T-helper 17 cell (primary cell): ENCODE measurements at places on chromosomes 3 and 15. TPM values are rescaled to one million over a fixed set of nuclear protein-coding genes. Genes with fewer than 3 reads are reported as not detected.

DNA sequence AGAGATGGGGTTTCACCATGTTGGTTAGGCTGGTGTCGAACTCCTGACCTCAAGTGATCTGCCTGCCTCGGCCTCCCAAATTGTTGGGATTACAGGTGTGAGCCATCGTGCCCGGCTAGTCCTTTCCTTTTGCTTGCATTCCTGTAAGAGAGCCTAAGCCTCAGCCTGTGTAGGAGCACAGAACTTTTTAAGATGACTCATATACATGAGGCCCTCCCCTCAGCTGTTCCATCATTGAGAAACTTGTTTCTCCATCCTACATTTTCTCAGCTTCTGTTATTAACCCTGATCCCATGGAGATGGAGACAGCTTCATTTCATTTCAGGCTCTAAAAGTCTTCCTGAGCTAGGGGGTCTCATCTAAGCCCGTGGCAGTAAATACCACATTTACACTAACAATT, 123.3 kb downstream of the PLOD2 start:
- no peak overlapping the region for H3K27ac ChIP-seq
- no peak for DNase-seq
- H3K27me3 ChIP-seq = no peaks in the 10 kb centered on the region

- peaks cover 13% of the 10 kb centered on the region for H3K4me1 ChIP-seq
- no peak for DNase-seq
- no peaks in the 10 kb centered on the region for H3K36me3 ChIP-seq
These were observed 6.4 kb downstream of the CPLX3 start for GRCh38 chr15:74832826-74833225.

DNA sequence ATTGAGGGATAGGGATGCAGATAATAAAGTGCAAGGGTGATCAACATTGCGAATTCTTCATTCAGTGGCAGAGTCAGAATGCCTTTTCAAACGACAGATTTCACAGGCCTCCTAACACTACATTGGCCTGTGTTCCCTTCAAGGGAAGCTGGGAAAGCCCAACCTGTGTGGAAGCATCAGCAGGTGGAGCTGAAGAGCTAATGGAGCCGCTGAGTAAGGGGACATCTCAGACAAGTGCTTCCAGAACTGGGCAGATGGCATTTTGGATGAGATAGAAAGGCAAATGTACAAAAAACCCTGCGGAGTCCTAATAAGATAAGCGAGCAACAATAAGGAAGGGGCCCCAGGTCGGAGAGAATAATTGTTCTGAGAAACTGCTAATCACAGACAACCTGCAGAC, 8.5 kb upstream of the SLC24A5 start:
- H3K4me3 ChIP-seq = no peak overlapping the region
- H3K36me3 ChIP-seq = no peaks in the 10 kb centered on the region
- peaks cover 53% of the 10 kb centered on the region for H3K27me3 ChIP-seq
- no peak overlapping the region for H3K27ac ChIP-seq
- no peaks in the 10 kb centered on the region for H3K4me1 ChIP-seq

GRCh38 chr3:76754247-76754646, 285.7 kb upstream of the ROBO2 start:
- no peaks in the 10 kb centered on the region for H3K27me3 ChIP-seq
- no peaks in the 10 kb centered on the region for H3K4me1 ChIP-seq
- H3K36me3 ChIP-seq = no peaks in the 10 kb centered on the region
- DNase-seq = no peak
- no peak overlapping the region for H3K4me3 ChIP-seq
- H3K27ac ChIP-seq = no peak overlapping the region

GRCh38 chr3:133948131-133948810, 52.6 kb upstream of the RAB6B start:
- no peaks in the 10 kb centered on the region for H3K36me3 ChIP-seq
- no peak overlapping the region for H3K27ac ChIP-seq
- DNase-seq = no peak
- H3K4me3 ChIP-seq = no peak overlapping the region
- peaks cover 10% of the 10 kb centered on the region for H3K4me1 ChIP-seq

DNA sequence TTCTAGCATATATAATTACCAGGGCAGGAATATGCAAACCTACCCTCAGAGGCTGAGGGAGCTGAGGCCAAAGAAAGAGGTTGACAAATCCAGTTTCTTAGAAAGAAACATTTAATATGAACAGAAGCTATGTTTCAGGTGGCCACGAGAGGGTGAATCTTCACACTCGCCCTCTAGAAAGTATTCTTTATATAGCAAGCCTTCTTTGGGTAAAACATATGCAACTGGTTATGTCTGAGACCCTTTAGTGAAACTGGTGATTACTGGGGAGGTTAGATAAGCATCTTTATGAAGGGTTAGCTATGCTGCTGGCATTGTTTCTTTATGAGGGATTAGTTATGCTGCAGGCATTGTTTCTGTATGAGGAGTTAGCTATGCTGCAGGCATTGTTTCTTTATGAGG, 50.7 kb upstream of the GOLGA6L2 start:
- no peak overlapping the region for H3K27ac ChIP-seq
- H3K36me3 ChIP-seq = no peaks in the 10 kb centered on the region
- no peaks in the 10 kb centered on the region for H3K4me1 ChIP-seq
- H3K4me3 ChIP-seq = no peak overlapping the region
- peaks cover 9% of the 10 kb centered on the region for H3K27me3 ChIP-seq
- DNase-seq = no peak

ZPLD1 gene
- total RNA-seq = not detected

PLSCR1 gene
- total RNA-seq = 14.8 TPM
